ENCODE measurements at places on chromosomes 1 and 21.

- peak; percentile 7 for DNase-seq
Observed at GRCh38 chr1:237492359-237492758, 398.4 kb downstream of the ZP4 start.

- no peak for DNase-seq
Observed at GRCh38 chr1:236084386-236084730, 19.5 kb upstream of the NID1 start.

GRCh38 chr21:32173121-32173724 lies 105.6 kb downstream of the MIS18A start:
- DNase-seq: no peak

DNA sequence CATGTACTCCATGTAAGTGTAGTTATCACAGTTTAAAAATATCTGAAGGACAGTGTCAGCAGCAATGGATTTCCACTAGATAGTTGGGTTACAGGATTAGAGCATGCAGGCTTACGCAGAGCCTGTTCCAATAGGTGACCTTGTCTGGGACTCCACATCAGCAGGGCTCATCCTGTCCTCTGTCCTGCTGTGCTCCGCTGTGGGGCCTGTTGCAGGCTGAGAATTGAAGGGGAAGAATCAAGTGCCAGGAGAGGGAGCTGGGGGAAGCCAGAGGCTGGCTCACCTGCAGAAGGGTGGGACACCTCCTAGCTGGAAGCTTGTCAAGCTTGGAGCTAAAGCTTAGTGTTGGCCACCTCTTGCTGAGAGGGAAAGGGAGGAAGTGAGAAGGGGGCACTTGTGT lies 62.8 kb downstream of the XCL2 start:
- no peak for DNase-seq

DNA sequence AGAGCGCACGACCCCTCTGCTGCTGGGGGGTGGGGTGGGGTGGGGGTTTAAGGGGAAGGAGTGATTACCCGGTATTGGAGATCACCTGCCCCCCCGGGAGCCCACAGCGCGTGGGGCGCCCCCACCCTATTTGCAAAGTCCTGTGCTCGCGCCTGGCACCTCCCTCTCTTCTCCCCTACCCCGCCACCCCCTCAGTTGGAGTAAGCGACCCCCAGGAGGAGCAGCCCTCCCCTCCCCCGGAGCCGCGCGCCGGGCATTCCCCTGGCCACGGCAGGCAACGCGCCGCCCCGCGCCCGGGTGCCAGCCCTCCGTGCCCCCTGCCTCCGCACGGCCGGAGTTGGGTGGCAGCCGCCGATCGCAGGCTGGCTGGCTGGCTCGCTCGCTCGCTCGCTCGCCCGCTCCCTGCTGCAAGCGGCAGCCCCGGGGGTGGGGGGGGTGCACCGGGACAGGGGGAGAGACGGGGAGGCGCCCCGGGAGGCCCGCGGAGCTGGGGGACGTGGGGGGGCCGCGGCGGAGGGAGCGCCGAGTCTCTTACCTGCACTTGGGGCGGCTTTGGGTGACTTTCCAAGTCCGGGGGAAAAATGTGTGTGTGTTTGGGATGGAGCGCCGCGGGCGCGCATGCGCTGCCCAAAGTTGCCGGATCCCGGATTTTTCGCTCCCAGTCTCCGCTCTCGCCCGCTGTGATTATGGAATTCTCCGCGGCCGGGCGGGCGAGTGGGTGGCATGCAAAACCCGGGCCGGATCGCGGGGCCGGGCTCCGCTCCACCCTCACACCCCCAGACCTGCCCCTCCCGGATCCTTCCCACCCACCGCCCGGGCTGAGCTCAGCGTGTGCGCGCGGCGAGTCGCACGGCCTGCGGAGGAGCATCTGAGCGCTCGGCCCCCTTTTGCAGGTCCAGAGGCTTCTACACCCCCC lies at the start of gene CASZ1:
CASZ1 (minus strand) TSS at position 618 of the 916 bp plus-strand sequence. CDS start 102,757 bp downstream, outside the sequence.
- DNase-seq: peak; percentile 99

GRCh38 chr1:20867062-20867461 lies 80.0 kb upstream of the HP1BP3 start:
- DNase-seq: no peak

DNA sequence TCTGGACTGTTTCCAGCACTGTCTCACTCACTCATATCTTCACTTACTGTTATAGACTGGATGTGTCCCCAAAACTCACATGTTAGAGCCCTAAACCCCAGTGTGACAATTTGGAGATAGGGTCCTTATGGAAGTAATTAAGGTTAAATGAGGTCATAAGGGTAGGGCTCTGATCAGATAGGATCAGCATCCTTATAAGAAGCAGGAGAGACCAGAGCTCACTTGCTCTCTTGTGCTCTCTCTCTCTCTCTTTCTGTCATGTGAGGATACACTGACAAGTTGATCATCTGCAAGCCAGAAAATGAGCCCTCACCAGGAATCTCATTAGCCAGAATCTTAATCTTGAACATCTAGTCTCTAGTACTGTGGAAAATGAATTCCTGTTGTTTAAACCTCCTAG lies 23.4 kb downstream of the TNR start:
- no peak for DNase-seq

DNA sequence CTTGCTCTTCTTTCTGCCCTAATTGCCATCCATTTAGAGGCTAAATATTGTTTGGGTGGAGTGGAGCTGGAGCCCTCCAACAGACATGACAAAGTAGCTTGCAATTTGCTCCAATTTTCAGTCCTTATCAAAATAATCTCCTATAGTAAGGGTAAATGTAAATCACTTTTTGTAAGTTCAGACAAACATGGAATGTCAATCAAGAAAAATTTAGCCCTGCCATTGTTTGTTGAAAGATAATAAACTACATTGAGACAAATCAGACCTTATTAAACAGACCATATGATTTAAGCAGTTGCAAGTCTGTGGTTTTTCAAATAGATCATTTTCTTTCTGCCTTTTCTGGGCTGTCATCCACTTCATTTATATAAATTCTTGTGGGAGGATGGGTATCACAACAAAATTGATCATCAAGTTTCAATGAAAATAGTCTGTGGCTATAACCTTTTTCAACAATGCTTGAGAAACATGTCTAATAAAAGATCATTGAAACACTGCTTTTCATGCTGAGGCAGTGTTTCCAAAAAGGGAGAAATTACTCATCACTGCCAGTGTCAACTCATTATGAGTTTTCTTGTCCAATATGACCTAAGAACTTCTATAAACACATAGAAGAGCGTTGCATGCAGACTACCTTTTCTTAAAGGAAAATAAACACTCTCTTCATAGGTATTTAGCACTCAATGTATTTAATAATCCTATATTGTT lies 1152.0 kb upstream of the B3GALT2 start:
- DNase-seq: no peak

GRCh38 chr1:109712321-109712864 lies 342 bp downstream of the GSTM5 start:
- peak; percentile 7 for DNase-seq

DNA sequence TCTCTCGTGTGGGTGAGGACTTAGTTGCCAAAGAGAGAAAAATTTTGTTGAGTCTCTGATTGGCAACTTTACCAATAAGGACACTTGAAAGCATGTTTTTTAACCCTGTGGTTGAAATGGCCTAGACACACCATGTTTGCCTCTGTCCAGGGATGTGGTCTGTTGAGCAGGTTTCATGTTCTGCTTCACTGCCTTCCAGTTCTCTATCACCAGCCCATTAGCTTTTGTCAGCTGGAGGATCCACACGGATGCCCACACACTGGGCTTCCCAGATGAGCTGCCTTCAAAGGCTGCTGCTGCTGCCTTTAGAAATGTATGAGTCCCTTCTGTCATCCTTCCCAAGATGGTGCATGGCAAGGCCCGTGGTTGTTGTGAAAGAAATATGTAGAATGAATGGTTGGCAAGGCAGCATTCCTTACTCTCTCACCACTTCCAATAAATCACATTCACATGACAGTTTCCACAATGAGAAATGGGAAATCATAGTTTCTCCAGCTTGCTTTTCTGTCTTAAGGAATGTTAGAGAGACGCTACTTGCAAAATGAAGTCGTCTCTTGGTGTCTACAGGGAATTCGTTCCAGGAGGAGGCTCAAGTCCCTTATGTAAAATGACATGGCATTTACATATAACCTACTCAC lies 108.2 kb upstream of the SLC35F3 start:
- no peak for DNase-seq

DNA sequence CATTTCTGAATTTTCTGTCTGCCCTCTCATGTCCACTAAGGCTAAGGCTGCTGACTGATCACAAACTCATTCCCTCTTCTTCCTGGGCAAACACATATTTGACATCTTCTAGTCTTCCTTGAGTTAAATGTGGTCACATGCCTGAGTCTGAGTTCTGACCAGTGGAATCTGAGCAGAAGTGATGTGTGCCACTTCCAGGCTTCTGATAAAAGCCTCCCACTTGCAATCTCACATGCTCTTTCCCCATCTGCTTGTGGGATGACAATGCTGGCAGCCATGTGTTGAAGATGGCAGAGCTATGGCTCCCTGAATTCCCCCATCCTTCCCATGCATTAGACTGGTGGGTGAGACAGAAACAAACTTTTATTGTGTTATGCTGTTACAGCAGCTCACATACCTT lies 149.9 kb upstream of the ZNF648 start:
- DNase-seq: no peak

DNA sequence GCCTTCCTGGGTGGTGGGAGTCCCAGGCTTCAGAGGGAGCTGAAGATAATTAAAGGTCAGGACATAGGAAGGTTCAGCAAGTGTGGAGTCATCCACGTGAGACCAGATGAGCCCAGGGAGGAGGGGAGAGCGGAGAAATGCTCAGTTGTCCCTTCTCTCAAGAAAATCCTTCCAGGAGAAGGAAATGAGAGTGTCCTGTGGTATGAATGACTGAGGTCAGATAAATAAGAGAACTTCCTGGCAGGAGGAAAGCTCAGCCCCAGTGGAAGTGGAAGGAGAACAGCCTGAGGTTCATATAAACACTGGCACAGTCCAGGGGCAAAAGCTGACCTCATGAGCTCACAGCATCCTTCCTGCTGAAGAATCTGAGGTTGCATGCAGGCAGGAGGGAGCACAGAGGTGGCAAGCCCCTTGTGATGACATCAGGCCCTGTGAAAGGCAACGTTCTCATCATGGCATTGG lies 97.6 kb downstream of the NAV1 start:
- no peak for DNase-seq

DNA sequence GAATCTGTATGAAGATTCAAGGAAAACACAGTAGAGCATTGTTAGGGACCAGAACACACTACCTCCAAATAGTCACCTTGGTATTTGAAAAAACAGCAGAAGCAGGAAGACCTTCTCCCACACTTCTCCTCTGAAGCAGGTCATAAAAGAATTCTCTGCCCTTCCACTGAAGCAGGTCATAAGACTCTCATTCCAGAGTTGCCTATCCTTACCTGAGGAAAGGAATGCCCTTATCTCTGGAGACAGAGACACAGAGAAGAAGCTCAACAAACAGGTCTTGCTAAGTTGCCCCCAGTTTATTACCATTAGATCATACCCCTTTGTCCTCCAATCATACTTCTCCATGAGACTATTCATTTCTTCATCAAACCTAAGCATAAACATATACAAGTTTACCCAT lies 225.8 kb upstream of the TNR start:
- DNase-seq: no peak

DNA sequence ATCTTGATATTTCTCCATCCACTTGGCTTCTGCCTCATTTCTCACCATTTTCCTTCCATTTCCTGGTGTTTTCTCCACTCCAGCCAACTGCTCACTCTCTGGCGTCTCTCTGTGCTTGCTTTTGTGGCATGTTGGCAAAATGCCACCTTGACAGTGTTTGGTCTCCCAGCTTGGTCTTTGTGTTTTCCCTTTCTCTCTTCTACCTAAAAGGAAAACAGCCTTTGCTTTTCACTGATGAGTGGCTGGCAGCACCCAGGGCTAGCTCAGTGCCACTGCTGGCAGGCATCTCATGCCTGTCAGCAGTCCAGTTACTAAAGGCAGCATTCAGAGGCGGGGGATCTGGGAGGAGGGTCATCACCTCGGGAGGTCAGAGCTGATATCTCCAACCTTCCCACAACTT lies 55.3 kb upstream of the DSCAM start:
- DNase-seq: no peak

- DNase-seq: no peak
Observed at GRCh38 chr1:117653732-117654492, 48.1 kb downstream of the TENT5C start.

DNA sequence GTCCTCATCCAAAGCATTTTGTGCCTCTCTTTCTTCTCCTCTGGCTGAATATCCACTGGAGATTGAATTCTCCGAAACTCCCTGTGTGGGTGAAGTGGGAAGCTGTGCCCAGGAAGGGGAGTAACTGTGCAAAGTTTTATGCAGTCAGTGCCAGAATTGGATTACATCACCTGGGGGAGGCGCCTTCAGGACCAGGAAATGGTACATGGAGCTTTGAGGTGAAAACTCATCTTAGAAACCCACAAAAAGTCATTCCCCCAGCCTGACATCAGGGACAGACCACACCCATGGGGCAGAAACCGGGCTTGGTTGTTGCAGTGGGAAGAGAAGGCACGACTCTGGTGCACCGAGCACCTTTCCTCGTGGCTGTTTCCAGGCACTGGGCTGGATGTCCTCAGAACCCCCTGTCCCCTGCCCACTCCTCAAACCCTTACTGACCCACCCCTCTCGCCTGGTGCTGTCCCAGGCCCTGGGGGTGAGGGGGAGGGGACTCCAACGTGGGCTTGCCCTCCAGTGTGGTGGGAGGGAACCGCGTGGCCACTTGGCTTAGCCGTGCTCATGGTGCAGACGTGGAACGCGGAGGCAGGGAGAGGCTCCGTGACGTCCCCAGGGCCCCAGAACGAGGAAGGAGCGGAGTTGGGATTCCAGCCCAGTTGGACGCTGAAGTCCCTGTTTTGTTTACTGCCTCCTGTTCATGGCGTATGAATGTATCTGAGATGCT lies 15.7 kb downstream of the TFF3 start:
- DNase-seq: no peak

GRCh38 chr1:78263946-78264345 lies 218.2 kb downstream of the GIPC2 start:
- DNase-seq: no peak

DNA sequence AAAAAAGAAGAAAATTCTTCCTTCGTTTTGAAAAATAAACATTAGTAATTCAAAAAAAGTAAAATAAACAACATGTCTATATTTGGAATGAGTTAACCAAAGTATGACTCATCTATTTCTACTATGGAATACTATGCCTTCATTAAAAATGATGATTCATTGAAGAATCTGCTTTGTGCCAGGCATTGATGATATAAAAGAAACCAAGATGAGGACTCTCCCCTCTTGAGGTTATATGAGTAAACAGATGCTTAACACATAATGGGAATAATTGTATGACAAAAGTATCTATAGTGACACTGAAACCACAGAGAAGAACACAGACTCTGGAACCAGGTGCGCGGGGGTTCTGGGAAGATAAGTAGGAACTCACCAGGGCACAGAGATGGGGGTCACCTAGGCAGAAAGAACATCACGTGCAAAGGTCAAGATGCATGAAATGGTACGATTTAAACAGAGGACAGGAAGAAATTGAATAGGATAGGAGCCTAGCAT lies 18.8 kb downstream of the ELF3 start:
- DNase-seq: no peak

- no peak for DNase-seq
Observed at GRCh38 chr1:202982715-202983430, 15.8 kb upstream of the CYB5R1 start.

GRCh38 chr1:84164161-84164560 lies 20.1 kb downstream of the PRKACB start:
- DNase-seq: no peak
